ENCODE measurements at places on chromosomes 1 and 21.

- peak; percentile 40 for DNase-seq
These were observed 11.4 kb downstream of the NEK7 start for GRCh38 chr1:198168227-198168626.

GRCh38 chr1:87252406-87252805 is 76.3 kb upstream of the LMO4 start:
- peak; percentile 4 for DNase-seq

GRCh38 chr1:206913766-206914537 is 7.8 kb downstream of the FCMR start:
- DNase-seq, result no peak

DNA sequence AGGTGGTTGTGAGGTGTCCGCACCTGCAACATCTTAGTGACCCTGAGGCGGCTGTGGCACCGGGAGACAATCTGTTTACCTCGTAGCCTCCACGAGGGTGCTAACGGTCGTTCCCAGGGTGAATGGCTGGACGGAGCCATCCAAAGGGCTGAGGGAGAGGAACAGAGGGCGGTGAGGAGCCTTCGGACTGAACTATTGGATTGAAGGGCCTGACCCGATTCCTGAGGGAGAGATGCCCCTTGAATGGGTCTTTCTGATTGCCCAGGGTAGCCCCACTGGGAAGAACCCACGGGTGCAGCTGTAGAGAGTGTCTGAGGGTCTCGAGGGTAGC is 2.3 kb downstream of the NR5A2 start:
- DNase-seq, result no peak

DNA sequence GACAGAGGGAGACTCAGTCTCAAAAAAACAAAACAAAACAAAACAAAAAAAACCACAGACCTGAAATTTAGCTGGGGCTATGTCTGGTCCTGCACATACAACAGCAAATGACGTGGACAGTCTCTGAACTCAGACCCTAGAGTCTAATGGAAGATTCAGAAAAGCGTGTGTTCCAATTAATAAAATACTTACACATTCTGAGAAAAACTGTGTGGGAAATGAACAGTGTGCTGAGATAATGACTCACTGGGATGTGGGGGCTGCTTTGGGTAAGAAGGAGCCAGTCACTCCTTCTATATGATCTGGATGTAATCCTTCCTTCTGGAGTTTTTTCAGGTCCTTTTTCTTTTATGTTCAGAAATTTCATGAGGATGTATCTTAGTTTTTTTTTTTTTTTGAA is 29.4 kb downstream of the CLDN14 start:
- no peak for DNase-seq

DNA sequence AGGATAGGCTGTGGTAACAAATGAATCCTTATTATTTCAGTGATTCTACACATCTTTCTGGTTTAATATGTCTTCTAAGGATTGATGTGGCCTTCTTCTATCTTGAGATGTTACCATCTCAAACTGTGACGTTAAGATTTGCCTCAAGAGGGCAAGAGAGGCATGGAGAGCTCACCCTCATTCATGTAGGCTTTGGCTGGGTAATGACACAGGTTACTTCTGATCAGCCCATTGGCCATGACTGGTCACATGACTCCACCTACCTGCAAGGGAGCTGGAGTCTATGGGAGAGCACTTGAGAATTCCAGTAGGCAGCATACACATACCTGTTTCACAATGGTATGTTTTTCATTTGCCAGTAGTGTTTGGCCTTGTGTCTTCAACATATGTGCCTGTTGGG is 30.0 kb downstream of the CACHD1 start:
- no peak for DNase-seq

GRCh38 chr1:67339623-67340343 is 32.1 kb downstream of the IL12RB2 start:
- DNase-seq, result peak; percentile 85

DNA sequence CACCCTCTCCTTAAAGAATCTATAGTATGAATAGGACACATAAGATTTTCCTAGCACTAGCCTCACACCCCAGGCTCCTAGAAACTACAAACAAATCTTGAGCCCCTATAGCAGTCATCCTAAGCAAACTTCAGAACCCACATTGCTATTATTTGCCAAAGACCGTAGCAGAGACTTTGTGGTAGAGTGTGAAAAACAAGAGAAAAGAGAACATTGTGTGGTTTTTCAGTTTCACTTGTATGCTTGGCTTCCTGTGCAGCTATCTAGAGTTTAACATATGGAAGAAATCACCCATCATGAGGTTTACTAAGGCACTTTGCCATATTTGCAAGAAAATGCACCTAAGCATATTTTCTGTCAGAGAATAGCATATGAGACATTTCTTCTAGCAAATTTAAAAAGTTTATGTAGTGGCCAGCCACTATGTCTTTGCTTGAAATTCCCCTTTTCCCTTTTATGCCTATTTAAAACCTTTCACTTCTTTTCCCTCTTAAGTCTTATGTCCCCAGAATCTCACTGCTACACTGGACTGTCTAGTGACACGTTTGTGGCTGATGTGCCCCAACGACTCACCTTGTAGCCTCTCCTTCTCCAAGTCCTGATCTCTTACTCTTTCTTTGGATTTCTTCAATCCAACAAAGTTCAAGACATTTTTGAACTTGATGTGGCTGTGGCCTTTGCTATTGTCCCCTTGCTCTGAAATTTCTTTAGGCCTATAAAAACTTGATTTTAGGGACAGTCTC is 25.6 kb downstream of the CCDC190 start:
- no peak for DNase-seq

DNA sequence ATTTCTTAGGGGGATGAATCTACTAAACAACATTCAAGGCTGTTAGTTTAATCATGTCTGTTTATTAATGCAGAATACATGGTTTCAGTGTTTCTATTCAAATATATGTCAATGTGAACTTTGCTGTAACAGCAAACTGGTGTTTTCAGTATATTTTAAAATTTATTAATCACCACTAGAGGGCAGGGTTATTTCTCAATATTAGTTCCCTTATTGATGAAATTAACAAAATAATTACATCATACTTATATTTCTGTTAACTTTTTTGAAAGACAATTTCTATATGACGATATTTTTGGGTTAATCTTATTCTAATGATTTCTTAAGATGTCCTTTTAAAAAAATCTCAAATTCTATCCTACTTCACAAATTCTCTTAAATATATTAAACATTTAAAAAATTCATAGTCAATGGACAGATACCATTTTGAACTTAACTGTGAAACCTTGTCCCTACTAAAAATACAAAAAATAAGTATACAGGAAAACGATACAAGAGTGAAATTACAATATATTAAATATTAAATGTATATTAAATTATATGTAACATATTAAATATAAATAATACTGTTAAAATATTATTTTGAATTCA is 1034.1 kb upstream of the PRMT6 start:
- DNase-seq, result peak; percentile 8

DNA sequence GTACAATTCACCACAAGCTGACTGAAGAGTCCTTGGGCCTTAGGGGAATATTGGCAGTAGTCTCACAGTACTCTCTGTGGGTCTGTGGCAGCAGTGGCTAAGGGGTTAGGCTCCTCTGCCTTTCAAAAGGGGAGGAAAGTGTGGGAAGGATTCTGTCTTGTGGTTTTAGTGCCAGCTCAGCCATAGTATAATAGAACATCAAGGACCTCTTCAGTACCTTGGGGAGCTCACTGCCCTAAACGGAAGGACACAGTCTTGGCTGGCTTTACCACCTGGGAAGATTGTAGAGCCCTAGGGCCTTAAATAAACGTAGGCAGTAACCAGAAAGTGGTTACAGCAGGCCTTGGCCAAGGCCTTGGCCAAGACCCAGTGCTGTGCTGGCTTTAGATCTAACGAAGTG is 265.7 kb downstream of the COL11A1 start:
- no peak for DNase-seq

- DNase-seq, result no peak
These were observed 101.1 kb upstream of the JUN start for GRCh38 chr1:58884706-58885661.

GRCh38 chr1:227778401-227778947 is 37.0 kb upstream of the PRSS38 start:
- DNase-seq, result peak; percentile 69

DNA sequence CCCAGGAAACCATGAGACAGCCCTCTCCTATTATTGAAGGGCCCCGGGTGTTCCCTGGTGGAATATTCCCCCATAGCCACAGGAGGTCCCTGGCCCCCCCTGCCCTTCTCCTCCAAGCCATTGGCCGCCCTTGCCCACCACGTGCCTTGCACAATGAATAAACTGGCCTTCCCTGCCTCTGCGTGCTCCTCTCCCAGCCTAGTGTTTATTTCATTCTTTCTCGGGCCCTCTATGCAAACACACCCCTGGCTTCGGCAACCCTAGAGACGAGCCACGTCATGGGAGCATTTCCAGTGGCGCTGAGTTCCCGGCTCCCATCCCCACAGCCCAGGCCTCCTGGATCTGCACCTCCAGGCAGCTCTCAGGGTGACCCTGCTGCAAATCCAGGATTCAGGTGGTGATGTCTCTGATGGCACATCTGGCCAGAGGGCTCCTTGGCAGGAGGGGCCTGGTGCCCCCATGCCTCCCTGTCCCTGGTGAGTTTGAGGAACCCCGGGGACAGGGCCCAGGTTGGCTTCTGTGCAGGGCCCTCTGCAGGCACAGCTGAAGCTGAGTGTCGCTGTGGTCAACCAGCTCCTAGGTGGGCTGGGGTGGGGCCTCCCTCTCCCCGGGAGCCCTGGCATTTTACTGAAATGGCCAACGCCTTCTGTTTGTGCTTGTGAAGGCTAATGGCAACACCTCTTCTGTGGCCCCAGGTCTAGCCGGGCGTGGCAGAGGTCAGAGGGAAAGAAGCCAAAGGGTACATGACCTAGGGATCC is 6.2 kb downstream of the KRTAP10-12 start:
- no peak for DNase-seq

DNA sequence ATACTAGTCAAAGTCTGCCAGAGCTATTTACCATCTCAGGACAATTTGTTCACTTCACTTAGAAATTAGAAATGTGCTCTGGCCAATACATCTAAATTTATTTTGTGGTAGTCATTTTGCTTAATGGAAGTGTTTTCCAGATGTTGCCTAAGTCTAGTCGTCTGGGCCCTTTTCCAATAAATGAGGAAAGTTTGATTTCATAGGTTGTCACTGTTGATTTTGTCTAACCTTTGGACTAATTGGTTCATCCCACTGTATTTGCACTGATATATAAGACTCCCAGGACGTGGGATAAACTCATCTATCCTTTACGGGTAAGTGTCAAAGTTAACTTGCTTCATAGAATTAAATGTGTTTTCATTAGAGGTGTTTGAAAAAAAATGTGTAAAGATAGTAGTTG is 79.1 kb downstream of the TPR start:
- DNase-seq, result no peak

DNA sequence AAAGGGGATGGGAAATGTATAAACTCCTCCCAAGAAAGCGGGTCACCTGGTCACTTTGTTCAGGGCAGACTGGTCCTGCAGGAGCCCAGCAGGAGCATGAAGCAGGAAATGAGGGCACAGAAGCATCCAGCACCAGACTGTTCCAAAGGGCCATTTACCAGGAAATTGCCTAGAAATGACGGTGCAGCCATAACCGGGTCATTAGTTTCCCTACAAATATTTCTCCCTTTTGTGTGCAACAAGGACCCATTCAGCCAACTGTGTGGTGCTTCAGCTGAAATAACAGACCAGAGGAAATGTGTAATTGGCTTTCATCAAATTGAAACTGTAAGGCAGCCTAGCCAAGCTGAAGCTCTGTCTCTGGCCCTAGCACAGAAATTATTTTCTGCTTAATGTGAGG is 7.6 kb upstream of the CTTNBP2NL start:
- DNase-seq, result peak; percentile 48

GRCh38 chr1:90175490-90176167 is 180.7 kb downstream of the ZNF326 start:
- peak; percentile 3 for DNase-seq

- peak; percentile 69 for DNase-seq
These were observed 52.2 kb upstream of the PRDX6 start for GRCh38 chr1:173424782-173425407.

DNA sequence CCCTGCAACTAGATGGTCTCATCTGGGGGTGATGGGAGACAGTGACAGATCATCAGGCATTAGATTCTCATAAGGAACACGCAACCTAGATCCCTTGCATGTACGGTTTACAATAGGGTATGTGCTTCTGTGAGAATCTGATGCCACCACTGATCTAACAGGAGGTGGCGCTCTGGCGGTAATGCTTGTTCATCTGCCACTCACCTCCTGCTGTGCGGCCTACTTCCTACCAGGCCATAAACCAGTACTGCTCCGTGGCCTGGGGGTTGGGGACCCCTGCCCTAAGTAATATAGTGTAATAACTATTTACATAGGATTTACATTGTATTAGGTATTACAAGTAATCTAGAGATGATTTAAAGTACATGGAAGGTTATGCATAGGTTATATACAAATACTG is 134.9 kb downstream of the CLEC20A start:
- no peak for DNase-seq

DNA sequence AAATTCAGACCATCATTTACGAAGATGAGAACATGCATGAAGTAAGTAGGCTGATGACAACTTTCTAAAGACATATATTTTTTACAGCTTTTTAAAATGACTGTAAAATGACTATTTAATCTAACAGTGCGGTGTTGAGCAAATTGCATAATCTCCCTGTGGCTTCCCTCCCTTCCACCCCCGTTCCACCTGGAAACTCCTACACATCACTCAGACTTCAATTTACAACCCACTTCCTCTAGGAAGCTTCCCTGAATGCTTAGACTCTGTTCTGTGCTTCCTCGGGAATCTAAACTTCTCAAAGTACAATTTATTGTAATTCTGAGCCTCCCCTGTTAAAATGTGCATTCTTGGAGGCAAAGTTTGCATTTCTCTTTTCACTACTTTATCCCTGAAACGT is 354.9 kb downstream of the DPYD start:
- DNase-seq, result no peak

GRCh38 chr1:15337656-15338402 is 71.9 kb upstream of the EFHD2 start:
- DNase-seq, result peak; percentile 74

DNA sequence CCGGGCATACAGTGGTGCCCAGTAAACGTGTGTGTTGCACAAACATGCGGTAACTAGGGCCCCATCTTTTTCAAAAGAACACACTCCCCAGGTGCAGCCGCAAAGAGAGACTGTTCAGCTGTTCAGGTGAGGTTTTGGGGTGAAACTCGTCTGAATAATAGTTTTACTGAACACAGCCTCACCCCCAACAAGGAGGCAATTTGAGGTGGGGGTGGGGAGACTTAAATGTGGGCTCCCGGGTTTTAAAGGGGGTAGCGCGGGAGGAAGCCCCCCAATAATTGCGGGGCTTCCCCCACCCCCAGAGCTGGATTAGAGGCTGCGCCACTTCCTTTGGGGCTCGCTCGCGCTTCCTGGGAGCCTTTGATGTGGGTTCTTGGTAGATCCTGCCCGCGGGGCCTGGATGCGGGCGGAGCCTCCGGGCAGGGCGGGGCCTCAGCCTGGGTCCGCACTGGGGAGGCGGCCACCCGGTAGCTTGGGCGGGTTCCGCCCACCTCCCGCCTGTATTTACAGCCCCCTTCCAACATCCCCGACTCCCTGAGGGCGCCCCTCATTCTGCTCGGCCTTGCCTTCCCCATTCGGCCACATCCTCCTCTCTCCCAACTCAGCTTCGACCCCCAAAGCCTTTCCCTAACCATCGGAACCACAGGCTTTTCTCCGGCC is 6.4 kb upstream of the EPHA2 start:
- no peak for DNase-seq
